ENCODE measurements at places on chromosomes 3 and 15. TPM values are rescaled to one million over a fixed set of nuclear protein-coding genes. Genes with fewer than 3 reads are reported as not detected.

OSTN gene
- 0.28 TPM for total RNA-seq

SNURF gene
- total RNA-seq = 8.1 TPM

GABRG3 gene
- not detected for total RNA-seq

IQCF5 gene
- not detected for total RNA-seq

PXK gene
- 14.3 TPM for total RNA-seq

POTEB gene
- total RNA-seq = not detected

HHATL gene
- total RNA-seq = not detected

MESP2 gene
- 0.28 TPM for total RNA-seq

LOXL1 gene
- total RNA-seq = 148 TPM

UPK1B gene
- total RNA-seq = 0.28 TPM

DNA sequence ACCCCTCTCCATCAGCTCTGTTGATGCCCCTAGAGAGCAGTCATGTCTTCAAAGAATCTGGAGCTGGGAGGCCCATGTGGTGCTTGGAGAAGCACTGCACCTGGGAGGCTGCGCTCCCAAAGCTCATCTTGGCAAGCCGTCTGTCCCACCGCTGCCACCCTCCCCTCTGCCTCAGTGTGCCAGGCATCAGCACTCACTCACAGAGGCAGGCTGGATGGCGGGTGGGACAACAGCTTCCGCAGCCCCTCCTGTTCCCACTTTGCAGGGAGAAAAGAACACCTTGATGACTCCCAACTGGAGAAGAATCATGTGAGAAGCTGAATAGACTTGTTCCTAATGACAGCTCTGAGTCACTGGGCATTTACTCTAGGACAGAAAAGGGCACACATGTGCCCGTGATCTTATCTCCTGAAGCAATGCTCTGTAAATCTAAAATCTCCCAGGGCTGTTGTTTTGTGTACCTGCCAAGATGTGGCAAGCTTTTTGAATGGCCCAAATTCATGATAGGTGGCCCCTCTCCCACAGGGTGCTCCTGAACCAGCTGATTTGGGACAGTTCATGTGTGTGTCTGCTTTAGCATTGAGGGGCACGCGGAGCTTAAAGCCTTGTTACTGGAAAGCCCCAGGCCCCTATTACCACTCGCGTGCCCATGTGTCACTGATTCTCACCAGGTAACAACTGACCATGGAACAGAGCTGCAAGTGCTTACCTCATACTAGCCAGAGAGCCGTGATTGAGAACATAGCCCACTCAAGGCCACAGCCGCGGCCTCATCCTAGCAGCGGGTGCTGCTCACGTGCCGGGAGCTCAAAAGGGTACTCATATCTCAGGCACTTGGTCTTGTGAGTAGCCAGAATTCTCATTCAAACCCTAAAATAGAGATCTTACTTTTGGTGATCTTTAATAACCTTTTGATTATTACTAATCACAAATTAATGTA, 104.4 kb downstream of the DNAJB8 start:
- no peak overlapping the region for H3K4me3 ChIP-seq
- H3K27ac ChIP-seq = no peak overlapping the region
- H3K36me3 ChIP-seq = 0 out of 2 replicates have a peak, but pooled peaks cover 1% of the 10 kb centered on the region
- H3K4me1 ChIP-seq = peaks cover 10% of the 10 kb centered on the region

DNA sequence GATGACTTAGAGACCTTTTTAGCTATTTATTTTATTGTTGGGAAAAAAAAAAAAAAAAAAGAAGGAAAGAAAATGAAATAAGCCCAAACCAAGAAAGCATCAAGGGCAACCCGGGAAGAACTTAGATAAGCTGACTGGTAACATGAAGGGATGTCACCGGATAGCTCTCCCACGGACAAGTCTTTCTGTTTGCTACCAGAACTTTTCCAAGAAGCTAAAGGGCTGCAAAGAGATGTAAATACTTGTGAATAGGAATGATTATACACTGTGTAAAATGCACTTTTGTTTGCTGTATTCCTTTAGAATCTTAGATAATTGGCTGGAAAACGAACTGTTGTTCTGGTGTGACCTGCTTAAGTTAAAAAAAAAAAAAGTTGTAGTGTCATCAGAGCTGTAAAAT, 2.8 kb downstream of the FOXB1 start:
- no peak overlapping the region for H3K27ac ChIP-seq
- no peaks in the 10 kb centered on the region for H3K36me3 ChIP-seq
- H3K4me3 ChIP-seq = no peak overlapping the region
- H3K27me3 ChIP-seq = peaks cover 73% of the 10 kb centered on the region
- DNase-seq = no peak

DNA sequence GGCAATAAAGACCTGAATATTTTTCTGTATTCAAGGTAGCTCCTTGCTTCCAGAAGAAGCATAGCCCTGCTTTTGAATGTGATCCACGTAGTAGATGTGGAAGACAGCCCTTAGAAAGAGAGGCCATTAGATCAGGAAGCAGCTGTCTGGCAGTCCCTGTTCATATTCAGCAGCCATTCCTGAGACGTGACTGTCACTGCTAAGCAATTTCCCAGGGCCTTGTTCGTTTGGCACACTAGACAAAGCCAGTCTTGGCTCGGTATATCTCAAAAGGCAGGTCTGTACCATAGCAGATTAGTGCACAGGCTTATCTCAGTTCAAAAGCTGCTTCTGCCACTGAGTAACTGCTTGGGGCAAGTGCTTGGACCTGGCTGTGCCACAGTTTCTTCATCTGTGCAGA, 287.8 kb upstream of the MCTP2 start:
- no peak overlapping the region for H3K27ac ChIP-seq
- no peak for DNase-seq
- H3K4me3 ChIP-seq = no peak overlapping the region
- H3K36me3 ChIP-seq = no peaks in the 10 kb centered on the region
- no peaks in the 10 kb centered on the region for H3K4me1 ChIP-seq
- H3K27me3 ChIP-seq = no peaks in the 10 kb centered on the region

- H3K27ac ChIP-seq = no peak overlapping the region
- H3K27me3 ChIP-seq = no peaks in the 10 kb centered on the region
- H3K4me3 ChIP-seq = no peak overlapping the region
- DNase-seq = no peak
- no peaks in the 10 kb centered on the region for H3K36me3 ChIP-seq
Observed at GRCh38 chr3:125120379-125121122, 64.8 kb upstream of the HEG1 start.

DNA sequence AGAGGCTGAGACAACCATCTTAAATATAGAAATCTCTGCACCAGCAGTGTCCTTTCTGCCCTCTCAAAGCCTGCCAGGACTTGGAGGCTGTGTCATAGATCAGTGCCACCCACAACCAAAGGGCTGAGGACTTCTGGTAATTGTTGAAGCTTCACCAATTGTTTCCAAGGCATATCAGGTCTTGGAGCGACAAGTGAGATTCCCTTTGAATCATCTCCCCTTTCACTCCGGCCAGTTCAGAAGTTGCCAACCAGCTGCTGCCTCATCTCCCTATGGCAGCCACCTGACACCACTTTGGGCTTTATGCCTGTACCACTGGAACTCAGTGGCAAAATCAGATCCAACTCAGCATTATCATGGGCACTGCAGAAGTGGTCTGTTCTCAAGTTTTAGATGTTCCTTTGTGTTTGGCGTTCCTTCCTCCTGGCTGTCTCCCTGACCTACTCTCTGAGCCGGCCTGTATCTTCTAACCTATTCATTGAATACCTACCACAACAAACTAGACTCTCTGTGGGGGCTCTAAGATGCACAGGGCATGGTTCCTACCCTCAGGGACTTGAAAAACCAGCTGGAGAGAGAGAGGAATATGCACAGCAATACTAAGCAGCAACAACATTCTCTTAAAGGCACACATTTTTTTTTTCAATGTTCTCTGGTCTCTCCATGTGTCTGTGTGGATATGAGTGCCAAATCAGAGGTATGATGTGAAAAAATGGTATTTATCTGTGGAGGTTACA, 90.8 kb upstream of the PFN2 start:
- no peak overlapping the region for H3K27ac ChIP-seq
- peaks cover 10% of the 10 kb centered on the region for H3K4me1 ChIP-seq
- H3K27me3 ChIP-seq = peaks cover 2% of the 10 kb centered on the region
- H3K4me3 ChIP-seq = no peak overlapping the region
- H3K36me3 ChIP-seq = no peaks in the 10 kb centered on the region

GRCh38 chr15:49990835-49991545, 128.0 kb downstream of the ATP8B4 start:
- H3K4me3 ChIP-seq = no peak overlapping the region
- peak overlapping the region; percentile 99 for H3K27ac ChIP-seq

- H3K4me3 ChIP-seq = no peak overlapping the region
- H3K27me3 ChIP-seq = no peaks in the 10 kb centered on the region
- DNase-seq = peak; percentile 51
- H3K27ac ChIP-seq = no peak overlapping the region
- H3K4me1 ChIP-seq = peaks cover 12% of the 10 kb centered on the region
Observed at GRCh38 chr3:197801891-197802778, 11.1 kb downstream of the LRCH3 start.

GRCh38 chr15:33807665-33808064, 160.6 kb upstream of the CHRM5 start:
- peaks cover 8% of the 10 kb centered on the region for H3K27me3 ChIP-seq
- no peaks in the 10 kb centered on the region for H3K36me3 ChIP-seq
- H3K4me1 ChIP-seq = no peaks in the 10 kb centered on the region
- H3K4me3 ChIP-seq = no peak overlapping the region

DNA sequence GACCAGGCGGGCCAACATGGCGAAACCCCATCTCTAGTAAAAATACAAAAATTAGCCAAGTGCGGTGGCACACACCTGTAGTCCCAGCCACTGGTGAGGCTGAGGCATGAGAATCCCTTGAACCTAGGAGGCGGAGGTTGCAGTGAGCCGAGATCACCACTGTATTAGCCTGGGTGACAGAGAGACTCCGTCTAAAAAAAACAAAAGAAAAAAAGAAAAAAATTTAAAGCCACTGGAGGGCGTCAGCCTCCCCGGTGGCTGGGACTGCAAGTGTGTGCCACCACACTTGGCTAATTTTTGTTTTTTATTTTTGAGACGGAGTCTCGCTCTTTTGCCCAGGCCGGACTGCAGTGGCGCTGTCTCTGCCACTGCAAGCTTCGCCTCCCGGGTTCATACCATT, 7.9 kb downstream of the RTF1 start:
- no peak overlapping the region for H3K27ac ChIP-seq
- H3K4me3 ChIP-seq = no peak overlapping the region
- H3K4me1 ChIP-seq = 0 out of 2 replicates have a peak, but pooled peaks cover 4% of the 10 kb centered on the region
- H3K36me3 ChIP-seq = no peaks in the 10 kb centered on the region
- no peak for DNase-seq

DNA sequence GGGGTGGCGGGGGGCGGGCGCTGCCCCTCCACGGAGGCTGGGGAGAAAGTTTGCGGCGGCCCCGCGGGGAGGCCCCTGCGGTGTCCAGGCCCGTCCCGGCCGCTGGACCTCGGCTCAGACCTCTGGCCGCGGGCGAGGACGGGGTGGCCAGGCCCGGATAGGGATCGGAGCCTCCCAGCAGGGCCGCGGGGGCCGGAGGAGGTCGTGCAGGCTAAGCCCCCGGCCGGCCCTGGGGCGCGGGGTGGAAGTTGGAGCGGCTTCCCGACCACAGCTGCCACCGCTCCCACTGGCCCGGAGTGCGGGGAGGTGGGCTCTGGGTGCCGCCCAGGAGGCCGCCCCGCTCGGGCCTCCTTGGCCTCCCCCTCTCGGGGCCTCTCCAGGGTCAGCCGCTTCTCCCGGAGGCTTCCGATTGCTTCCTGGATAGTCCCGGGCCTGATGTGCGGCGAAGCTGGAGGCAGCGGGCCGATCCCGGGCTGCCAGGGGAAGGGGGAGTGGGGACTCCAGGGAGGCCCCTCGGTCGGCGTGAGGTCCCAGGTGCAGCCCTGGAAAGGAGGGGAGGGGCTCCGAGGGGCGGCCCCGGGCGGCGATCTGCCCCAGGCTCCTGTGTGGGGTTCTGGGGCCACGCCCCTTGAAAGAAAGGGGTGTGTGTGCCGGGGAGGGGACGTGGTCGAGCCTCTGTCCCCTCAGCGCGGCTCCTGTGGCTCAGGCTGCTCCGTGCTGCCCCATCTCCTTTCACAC, 907 bp downstream of the PLXNA1 start:
- peaks cover 4% of the 10 kb centered on the region for H3K36me3 ChIP-seq
- no peaks in the 10 kb centered on the region for H3K27me3 ChIP-seq
- no peak for DNase-seq
- peak overlapping the region; percentile 67 for H3K4me3 ChIP-seq
- H3K4me1 ChIP-seq = peaks cover 14% of the 10 kb centered on the region

GRCh38 chr3:97817965-97818364, 3.8 kb upstream of the CRYBG3 start:
- DNase-seq = no peak
- no peak overlapping the region for H3K27ac ChIP-seq
- H3K27me3 ChIP-seq = 0 out of 2 replicates have a peak, but pooled peaks cover 2% of the 10 kb centered on the region
- no peaks in the 10 kb centered on the region for H3K36me3 ChIP-seq
- no peak overlapping the region for H3K4me3 ChIP-seq

GRCh38 chr15:79904271-79904670, 7.5 kb upstream of the MTHFS start:
- peaks cover 2% of the 10 kb centered on the region for H3K4me1 ChIP-seq
- no peak overlapping the region for H3K27ac ChIP-seq
- peak; percentile 41 for DNase-seq
- no peak overlapping the region for H3K4me3 ChIP-seq
- H3K27me3 ChIP-seq = no peaks in the 10 kb centered on the region

GRCh38 chr3:49007771-49008528, 759 bp downstream of the WDR6 start:
- H3K4me1 ChIP-seq = peaks cover 13% of the 10 kb centered on the region
- H3K4me3 ChIP-seq = peak overlapping the region; percentile 87
- peak overlapping the region; percentile 99 for H3K27ac ChIP-seq
- DNase-seq = peak; percentile 71

GRCh38 chr3:20736287-20736852, 550.4 kb upstream of the SGO1 start:
- no peak overlapping the region for H3K27ac ChIP-seq
- no peak overlapping the region for H3K4me3 ChIP-seq
- no peaks in the 10 kb centered on the region for H3K36me3 ChIP-seq
- no peak for DNase-seq

- DNase-seq = no peak
- no peak overlapping the region for H3K27ac ChIP-seq
- no peaks in the 10 kb centered on the region for H3K27me3 ChIP-seq
- no peak overlapping the region for H3K4me3 ChIP-seq
- no peaks in the 10 kb centered on the region for H3K36me3 ChIP-seq
Observed at GRCh38 chr3:25056803-25057351, 371.2 kb upstream of the RARB start.

DNA sequence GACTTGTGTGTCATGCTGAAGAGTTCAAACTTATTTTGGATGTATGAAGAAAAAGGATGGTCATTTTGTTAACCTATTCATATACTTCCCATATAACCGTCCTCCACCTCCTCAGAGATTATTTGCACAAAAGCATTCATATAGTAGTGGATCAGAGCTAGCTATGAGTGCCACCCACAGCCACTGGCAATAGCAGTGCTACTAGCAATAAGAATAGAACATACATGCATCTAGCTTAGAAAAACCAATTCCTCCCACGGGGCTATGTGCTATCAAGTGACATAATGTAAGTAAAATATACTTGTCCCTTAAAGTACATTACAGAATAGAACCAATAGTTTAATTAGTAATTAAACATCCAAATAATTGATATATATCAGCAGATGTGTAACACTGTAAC, 10.3 kb upstream of the ZBED2 start:
- H3K27me3 ChIP-seq = no peaks in the 10 kb centered on the region
- H3K36me3 ChIP-seq = no peaks in the 10 kb centered on the region
- DNase-seq = no peak
- H3K4me1 ChIP-seq = peaks cover 8% of the 10 kb centered on the region

Measured in IMR-90 (cell line).